SW 1271 (cell line): ENCODE measurements at places on chromosomes 3 and 15.

DNA sequence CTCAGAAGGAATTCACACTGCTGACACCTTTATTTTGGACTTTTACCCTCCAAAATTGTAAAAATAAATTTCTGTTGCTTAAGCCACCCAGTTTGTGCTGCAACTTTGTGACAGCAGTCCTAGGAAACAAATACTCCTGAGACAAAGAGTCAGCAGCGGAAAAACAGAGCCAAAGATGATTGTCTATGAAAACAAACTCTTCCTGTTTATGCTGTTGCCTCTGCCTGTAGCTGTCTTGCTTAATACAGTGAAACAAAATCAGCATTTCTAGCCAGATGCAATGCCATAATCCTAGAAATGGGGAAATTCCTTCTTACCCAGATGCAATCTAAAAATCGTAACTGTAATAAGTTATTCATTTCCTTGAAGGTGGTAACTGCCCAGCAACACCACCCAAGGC is 387.5 kb upstream of the ATP11B start:
- no peak for DNase-seq

DNA sequence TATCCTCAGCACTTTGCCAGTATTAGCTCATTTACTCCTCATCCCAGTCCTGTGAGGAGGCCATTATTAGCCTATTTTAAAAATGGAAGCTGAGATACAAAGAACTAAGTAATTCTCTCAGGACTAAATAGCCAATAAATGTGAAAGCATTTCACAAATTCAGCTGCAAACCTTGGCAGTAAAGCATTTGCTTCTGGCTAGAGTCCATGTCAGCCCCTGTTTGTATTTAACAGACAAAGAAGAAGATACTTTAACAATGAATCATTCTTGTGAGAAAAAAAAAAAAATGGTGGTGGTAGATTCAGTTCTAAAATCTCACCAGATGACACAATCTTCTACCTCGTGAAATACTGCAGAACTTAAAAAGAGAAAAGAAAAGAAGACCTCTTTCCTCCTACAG is 85.0 kb upstream of the CNTN6 start:
- no peak for DNase-seq

- no peak for DNase-seq
Measured at GRCh38 chr3:124161448-124161847, 169.5 kb upstream of the ROPN1 start.

GRCh38 chr15:86906376-86906775 is 826.7 kb downstream of the AGBL1 start:
- no peak for DNase-seq

DNA sequence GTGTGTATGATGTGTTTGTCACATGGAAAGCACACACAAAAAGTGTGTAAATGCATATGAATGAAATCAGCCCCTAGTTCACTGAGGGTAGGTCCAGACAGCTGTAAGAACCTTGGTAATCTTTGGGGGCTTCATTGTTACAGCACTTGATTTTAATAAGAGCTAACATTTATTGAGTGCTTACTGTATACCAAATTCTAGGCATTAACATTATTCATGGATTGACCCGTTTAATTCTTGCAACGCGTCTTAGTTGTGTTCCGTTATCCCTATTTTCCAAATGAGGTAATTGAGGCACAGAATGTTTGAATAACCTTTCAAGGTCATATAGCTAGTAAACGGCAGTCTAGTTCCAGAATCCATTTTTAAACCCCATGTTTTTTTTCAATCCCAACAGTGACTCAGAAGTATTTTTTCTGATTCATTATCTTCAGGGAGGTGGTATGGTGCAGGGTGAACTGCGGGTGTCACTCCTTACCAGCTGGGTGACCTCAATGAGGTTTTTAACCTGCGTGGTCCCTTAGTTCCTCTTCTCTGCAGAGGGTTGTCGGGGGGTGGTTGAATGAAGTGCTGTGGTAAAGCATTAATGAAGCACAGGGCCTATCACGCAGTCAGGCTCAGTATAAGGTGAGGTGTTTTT is 14.2 kb downstream of the RAB8B start:
- DNase-seq = no peak

GRCh38 chr15:81491414-81492096 is 117.5 kb upstream of the TMC3 start:
- DNase-seq = no peak

DNA sequence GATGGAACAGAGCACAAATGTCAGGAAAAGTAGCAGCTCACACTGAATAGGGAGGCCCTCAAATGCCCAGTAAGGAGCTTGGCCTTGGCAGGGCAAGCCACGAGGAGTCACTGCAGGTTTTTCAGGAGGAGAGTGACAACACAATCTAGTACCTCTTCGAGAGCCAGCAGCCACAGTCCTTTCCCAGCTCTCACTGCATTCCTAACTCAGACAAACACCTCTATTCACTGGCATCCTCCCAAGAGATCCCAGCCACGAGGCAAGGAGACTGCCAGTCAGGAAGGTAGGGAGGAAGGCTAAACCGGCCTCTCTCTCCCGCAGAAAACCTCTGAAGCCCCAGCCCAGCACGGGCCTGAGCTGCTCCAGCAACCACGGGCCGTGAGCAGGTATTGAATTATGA is 146.0 kb upstream of the SMAD3 start:
- no peak for DNase-seq

DNA sequence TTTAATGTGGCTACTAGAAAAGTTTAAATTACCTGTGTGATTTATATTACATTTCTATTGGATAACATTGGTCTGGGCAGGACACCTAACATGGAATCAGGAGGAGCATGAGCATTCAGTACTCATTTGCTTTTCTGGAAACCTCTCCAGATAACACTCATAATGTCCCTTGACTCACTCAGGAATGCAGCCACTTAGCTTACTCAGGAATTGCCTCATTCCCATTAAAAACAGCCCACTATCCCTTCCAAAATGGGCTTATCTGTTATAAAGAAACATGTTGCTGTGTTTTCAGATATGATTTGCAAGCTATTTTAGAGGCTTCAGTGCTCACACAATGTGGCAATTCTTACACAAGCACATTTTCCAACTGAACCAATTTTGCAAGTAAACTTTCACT is 17.1 kb downstream of the GBE1 start:
- DNase-seq = peak; percentile 34

- no peak for DNase-seq
Measured at GRCh38 chr3:155667988-155668387, 76.9 kb downstream of the PLCH1 start.

DNA sequence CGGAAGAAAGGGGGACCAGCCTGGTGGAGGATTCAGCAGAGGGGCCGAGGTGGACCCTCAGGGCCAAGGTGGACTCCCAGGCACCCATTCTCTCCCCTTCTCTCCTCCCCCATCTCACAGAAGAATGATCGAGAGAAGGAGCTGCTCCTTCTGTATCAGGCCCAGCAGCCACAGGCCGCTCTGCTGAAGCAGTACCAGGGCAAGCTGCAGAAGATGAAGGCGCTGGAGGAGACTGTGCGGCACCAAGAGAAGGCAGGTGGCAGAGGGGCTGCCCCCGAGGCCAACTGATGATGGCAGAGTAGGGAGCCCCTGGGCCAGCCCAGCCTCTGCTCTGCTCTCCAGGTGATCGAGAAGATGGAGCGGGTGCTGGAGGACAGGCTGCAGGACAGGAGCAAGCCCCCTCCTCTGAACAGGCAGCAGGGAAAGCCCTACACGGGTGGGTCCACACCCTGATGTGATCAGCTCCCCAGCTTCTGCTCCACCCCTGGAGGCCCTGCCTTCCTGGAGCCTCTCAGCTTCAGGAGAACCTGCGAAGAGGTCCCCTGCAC is 36.5 kb downstream of the CYP11A1 start:
- DNase-seq = no peak

DNA sequence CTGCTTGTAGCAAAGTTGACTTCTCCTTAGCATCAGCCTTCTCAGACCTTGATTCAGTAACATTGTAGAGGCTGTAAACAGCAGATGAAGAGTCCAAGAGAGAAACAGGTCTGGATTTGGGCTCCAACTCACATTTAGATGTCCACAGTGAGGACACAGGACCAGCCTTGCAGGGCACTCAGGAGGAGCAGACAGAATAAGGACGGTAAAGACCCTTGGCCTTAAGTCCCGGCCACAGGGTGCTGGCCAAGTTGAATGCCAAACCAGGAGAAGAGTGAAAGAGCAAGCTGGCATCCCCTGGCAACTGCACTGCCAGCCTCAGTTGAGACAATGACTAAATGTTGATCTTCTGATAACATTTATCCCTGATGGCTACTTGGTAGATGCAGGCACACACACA is 136.3 kb downstream of the LRRK1 start:
- DNase-seq = no peak

DNA sequence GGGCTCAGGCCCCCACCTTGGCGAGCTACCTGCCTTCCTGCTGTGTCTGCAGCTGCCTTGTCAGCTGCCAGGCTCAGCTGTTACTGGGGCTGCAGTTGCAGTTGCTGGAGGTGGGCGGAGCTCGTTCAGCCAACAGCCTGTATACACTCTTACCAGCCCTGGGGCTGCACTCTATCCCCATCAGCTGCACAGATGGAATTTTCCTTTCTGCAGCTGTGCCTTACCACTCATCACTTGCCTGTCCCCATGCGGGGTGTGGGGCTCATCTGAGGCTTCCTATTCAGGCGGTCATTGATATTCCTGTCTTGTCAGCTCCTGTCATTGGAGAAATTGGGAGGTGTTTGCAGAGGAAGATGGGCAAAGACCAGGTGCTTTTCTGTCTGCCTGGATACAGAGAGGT is 9.1 kb upstream of the SYN2 start:
- no peak for DNase-seq
